HT-29 (cell line): ENCODE measurements at places on chromosomes 16 and 17.

- no peak for DNase-seq
These were observed 52.4 kb downstream of the DUSP14 start for GRCh38 chr17:37541880-37542660.

DNA sequence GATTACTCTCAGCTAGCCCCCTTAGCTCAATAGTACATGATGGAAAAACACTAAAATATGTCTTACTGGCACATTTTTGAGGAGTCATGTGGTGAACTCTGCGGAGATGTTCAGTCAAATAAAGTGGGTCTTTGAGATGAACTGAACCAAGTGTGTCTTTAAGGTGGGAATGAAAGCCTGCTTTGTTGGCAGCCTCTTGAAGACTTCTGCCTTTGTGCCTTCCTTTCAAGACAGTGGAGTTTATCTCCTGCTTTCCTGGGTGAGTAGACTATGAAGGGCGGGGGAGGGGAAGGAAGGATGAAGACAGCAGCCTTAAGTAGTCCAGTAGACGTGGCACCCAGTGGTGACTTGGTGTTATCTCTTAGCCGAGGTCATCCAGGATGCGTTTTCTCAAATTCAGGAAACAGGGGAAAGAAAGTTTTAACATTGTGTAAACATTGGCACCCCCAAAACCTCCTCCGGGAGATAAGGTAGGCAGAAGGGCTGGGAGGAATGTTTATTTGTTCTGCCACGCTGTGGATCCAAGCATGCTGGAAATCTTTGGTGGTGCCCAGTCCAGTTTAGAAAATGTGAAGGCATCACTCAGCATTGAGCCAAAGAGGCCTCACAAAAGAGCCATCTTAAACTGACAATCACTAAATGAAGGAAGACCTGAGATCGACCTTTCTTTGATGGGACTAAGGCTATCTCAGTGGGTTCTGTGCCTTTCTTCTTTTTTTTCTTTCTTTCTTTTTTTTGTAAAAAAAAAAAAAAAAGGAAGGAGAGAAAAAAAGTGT is 220.6 kb downstream of the FTO start:
- no peak for DNase-seq

GRCh38 chr16:50079397-50080140 is 13.8 kb downstream of the HEATR3 start:
- no peak for DNase-seq

DNA sequence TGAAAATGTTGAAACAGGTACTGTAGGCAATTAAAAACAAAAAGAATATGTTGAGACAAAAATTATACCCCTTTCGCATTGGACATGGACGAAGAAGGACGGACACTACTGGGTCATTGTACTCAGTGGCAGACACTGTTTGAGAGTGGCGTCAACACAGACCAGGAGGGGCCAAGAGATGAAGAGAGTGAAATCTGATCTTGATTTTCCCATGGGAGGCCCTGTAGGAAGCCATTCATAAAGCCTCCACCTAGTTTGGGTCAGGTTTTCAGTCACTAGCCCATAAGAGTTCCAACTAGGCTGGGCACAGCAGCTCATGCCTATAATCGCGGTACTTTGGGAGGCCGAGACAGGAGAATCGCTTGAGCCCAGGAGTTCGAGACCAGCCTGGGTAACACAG is 23.6 kb upstream of the SMURF2 start:
- DNase-seq, result no peak

- no peak for DNase-seq
These were observed 40.6 kb downstream of the CCT6B start for GRCh38 chr17:34920676-34921075.
